ENCODE measurements at places on chromosomes 7 and 10. TPM values are rescaled to one million over a fixed set of nuclear protein-coding genes. Genes with fewer than 3 reads are reported as not detected.

- no peak for DNase-seq
These were observed 92.1 kb downstream of the FOXL3 start for GRCh38 chr7:382043-382400.

DNA sequence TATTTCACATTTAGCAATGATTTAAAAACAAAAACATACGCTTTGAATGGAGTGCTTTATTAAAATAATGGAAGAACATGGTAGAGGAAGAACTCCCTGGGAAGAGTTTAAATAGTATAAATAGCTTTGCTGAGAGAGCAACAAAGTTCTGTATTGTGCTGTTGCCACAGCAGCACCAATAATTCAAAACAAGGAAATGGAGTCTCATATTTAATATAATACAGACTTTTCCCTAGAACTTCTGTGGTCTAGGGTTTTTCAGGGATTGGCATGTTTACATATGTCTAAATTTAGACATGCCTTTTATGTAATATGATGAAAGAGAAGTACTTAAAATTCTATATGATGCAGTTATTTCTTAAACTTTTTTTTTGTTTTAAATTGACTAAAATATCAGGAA is 217.2 kb upstream of the HDAC9 start:
- DNase-seq, result no peak

GRCh38 chr10:1434912-1435692 is 302.2 kb downstream of the ADARB2 start:
- DNase-seq, result no peak

GRCh38 chr7:46003896-46004875 is 83.1 kb upstream of the IGFBP3 start:
- DNase-seq, result no peak

DNA sequence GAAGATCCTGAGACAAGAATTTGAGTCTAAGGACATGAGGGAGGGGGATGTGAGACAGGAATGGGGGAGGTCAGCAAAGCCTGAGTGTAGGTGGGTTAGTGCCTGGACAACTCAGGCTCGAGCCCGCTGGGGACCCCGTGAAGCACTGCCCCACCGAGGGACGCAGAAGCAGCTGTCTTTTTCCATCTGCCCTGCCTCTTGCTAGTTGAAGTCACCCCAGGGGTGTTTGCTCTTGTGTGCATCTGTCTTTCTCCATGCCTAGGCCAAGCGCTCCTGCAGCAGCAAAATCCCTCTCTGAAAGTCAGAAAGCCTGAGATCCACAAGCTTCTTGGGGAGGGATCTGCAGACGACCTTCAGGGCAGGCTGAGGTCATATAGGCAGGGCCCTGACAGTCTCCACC is 79.0 kb upstream of the CELF2 start:
- DNase-seq, result no peak

GRCh38 chr10:77004917-77005564 is 632.6 kb downstream of the KCNMA1 start:
- no peak for DNase-seq

DNA sequence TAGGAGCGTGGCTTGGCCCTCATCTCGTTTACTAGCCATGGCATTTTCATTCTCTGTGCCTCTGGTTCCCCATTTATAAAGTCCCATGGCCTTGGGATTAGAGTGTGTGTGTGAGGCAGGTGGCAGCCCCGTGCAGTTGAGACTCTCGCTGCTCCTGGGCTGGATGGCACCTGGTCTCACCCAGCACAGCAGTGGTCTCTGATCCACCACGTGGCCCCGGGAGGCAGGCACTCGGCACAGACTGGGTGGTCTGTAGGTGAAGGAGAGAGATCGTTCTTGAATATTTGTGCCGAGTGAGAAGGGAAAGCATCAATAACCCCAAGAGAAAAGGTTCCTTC is 50.4 kb downstream of the CALML3 start:
- DNase-seq, result no peak

- DNase-seq, result no peak
These were observed 113.0 kb downstream of the ABLIM1 start for GRCh38 chr10:114545071-114545470.

- peak; percentile 26 for DNase-seq
These were observed 106.5 kb downstream of the HTR7 start for GRCh38 chr10:90751107-90751997.

- no peak for DNase-seq
These were observed 28.9 kb downstream of the CPA1 start for GRCh38 chr7:130409067-130409711.

- DNase-seq, result no peak
These were observed 52.2 kb downstream of the SND1 start for GRCh38 chr7:127704211-127704610.

DNA sequence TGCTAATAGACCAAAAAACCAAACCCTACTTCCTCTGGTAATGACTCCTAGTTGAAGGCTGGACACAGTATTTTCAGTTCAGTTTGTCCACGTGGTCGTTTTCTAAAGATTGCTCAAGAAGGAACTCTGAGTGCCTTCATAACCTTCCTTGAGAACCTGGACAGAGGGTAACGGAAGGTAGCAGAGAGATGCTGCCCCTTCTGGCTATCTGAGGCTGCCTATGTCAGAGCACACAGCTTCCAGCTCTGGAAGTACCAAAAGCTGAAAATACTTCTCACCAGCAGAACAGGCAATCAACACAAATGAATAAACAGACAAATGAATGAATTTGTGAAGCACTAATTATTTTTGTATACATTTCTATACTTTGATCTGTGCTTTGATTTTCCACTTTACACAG is 85.2 kb downstream of the AMPH start:
- no peak for DNase-seq

DNA sequence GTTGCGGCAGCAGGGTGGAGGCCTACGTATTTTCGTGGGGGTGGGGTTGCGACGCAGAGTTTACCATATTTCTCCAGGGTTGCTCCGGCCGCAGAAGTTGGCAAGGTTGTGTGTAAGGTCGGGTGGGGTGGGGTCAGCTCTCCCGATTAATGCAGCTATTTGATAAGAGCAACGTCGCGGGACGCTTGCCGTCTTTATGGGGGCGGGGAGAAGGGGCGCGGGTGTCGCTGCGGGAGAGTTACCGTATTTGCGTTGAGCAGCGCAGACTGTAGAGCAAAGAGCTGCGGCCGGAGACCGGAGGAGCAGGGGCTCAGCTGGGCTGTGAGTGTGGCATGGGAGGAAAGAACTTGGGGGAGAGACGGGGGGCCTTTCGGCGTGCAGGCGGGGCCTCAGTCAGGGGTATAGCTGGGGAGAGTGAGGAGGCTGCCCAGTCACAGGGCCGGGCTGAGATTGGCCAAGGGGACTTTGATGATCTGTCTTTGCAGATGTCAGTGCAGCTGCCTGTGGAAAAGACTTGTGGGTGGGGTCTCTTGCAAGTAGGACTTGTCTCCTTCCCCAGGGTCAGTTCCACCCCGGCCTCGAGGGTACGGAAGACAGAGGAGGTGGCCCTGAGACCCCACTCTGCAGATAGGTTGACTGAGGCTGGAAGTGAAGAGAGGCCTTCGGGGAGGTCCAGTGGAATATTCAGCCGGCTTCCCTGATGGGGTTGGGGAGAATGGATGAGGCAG is 26.6 kb downstream of the ZNF775 start:
- no peak for DNase-seq

- DNase-seq, result no peak
These were observed 168.3 kb upstream of the RNF32 start for GRCh38 chr7:156472267-156472666.

- no peak for DNase-seq
These were observed 15.6 kb downstream of the RPA3 start for GRCh38 chr7:7702826-7703225.

- DNase-seq, result no peak
These were observed 103.9 kb downstream of the ZMYND11 start for GRCh38 chr10:239109-239508.

GRCh38 chr7:112908086-112908485 is 117.9 kb upstream of the TMEM168 start:
- no peak for DNase-seq

- DNase-seq, result peak; percentile 43
These were observed 936 bp downstream of the IGF2BP3 start for GRCh38 chr7:23469150-23469960.

DNA sequence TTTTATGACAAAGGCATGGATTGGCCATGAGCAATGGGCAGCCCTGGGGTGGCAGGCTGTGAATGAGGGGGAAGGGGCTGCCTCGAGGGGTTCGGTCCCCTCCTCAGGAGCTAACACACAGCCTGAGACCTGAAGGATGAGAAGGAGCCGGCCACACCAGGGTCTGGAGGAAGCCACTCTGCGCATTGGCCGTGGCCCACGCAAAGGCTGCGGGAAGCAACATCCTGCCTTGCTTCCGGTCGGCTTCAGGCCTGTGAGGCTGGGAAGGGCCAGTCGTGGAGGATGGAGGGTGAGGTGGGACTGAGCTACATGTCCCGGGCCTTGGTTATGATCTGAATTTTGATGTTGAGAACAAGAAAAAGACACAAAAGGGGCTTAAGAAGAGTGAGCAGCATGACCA is 49.4 kb downstream of the RGS10 start:
- DNase-seq, result no peak

DNA sequence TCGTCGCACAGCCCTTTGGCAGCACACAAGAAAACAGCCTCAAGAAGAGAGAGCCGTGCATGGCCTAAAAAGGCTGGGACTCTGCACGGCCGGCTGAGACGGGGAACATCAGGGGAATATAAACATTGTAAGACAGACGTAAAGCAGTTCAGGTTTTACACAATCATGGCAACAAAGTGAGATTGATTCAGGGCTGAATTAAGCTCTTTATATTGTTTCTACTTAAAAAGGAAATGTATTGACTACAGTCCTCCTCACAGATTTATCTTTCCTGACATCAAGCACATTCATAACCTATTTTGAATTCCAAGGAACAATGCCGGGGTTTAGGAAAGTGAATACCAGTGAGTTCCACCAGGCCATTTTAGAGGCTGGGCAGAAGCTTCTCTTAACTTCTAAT is 25.2 kb downstream of the SORBS1 start:
- DNase-seq, result no peak

DNA sequence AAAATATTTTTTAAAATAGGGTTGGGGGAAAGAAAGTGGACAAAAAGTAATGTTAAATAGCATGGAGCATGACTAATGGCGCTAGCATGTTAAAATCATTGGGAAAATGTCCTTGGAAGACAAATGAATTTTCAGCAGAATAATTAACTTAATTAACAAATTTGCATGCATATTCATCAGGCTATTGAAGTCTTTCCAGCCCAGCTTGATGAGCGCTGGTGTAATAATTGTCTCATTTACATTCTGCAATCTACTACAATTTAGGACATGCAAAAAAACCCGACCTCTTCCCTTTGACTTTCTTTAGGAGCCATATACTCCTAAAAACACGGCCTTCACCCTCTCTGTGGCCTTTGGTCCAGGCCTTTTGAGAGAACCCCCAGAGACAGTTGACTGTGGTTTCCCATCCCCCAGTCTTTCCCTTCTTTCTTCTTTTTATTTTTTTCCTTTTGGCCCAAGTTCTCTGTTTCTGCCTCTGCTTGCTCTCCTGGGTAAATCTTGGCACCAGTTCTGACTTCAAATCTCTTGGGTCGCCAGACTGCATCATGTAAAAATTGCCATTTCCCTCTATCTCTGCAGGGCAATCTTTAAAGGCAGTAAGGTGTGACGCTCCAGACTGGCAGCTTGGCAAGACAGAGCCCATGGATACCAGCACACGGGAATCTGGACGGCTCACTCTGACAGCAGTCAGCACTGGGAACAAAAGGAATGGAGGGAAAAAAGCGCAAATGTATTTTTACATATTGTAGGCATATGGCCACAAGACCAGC is 105.5 kb downstream of the NEUROD6 start:
- DNase-seq, result no peak

- DNase-seq, result no peak
These were observed 120.0 kb downstream of the ARHGAP22 start for GRCh38 chr10:48484911-48485310.

- DNase-seq, result peak; percentile 49
These were observed 6.8 kb downstream of the CYP26A1 start for GRCh38 chr10:93080350-93081046.

- peak; percentile 75 for DNase-seq
These were observed 3.8 kb downstream of the DEPP1 start for GRCh38 chr10:44974628-44975430.

DNA sequence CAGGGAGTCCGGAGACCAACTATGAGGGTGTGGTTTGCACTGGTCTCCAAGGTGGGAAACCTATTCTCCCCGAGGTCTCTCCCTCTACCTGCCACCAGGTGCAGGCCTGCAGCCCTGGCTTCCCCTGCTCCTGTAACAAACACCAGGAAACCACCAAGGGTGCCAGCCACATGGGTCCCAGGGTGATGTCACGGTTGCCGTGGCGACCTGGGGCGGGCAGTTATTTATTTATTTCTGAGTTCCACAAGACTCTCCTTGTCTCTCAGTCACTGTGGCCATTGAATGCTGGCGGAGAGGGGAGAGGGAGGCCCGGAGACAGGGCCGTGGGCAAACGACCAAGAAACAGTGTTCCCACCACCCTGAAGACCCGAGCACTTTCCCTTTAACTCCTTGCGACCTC is 27.0 kb downstream of the MMD2 start:
- no peak for DNase-seq

DNA sequence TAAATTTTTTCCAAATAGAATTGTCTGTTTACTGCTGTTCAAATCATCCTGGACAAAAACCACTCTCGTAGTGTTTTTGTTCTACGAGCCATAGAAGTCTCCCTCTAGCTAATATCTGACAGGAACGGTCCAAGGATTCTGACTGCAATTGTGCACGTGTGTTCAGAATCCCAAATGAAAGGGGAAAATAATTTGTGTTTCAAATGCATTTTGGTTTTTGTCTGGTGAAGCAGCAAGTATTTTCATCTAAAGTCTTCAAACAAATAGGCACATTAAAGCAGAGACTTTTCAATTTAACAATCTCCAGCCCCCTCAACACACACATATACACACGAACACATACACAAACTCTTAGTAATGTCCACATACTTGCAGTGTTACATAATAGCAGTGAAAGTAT is 475 bp downstream of the NEUROD6 start:
- DNase-seq, result no peak

- no peak for DNase-seq
These were observed 103.0 kb downstream of the OAT start for GRCh38 chr10:124315591-124316270.

TMEM140 gene
- 29.0 TPM for total RNA-seq

CYP26C1 gene
- total RNA-seq, result 0.44 TPM

ADCY1 gene
- total RNA-seq, result not detected

ITGB8 gene
- not detected for total RNA-seq

DBNL gene
- total RNA-seq, result 184 TPM

ZNF33B gene
- 64.4 TPM for total RNA-seq

FZD8 gene
- 0.60 TPM for total RNA-seq

CDK14 gene
- total RNA-seq, result 2.8 TPM

PHKG1 gene
- total RNA-seq, result 2.9 TPM

GIMAP2 gene
- total RNA-seq, result 231 TPM

TFPI2 gene
- not detected for total RNA-seq

ZNF485 gene
- total RNA-seq, result 12.6 TPM

PRKAR2B gene
- total RNA-seq, result 0.71 TPM

WAC gene
- 206 TPM for total RNA-seq

WNT16 gene
- 0.21 TPM for total RNA-seq

PITX3 gene
- total RNA-seq, result not detected

RELN gene
- total RNA-seq, result not detected

UNCX gene
- not detected for total RNA-seq

ELMO1 gene
- 94.4 TPM for total RNA-seq

TNS3 gene
- 1.2 TPM for total RNA-seq
